ENCODE measurements at places on chromosomes 1 and 21. TPM values are rescaled to one million over a fixed set of nuclear protein-coding genes. Genes with fewer than 3 reads are reported as not detected.

Gene IGSF21
- total RNA-seq: under 0.01 TPM

Gene NFASC
- total RNA-seq: under 0.01 TPM

Gene B3GALT2
- total RNA-seq: not detected

Gene NPR1
- total RNA-seq: 0.27 TPM

Gene ANKRD45
- under 0.01 TPM for total RNA-seq

Gene ADAMTSL4
- total RNA-seq: 10.5 TPM

Gene TTC24
- 15.3 TPM for total RNA-seq

Gene HRNR
- total RNA-seq: under 0.01 TPM

Gene LCE3E
- not detected for total RNA-seq

Data from hematopoietic multipotent progenitor cell (in vitro differentiated cells).